Dermis blood vessel endothelial cell (primary cell): ENCODE measurements at places on chromosomes 4 and X.

GRCh38 chr4:156362581-156362980 is 408.9 kb upstream of the CTSO start:
- no peak for DNase-seq

GRCh38 chr4:114036426-114036825 is 57.0 kb upstream of the ARSJ start:
- DNase-seq: no peak

- peak; percentile 42 for DNase-seq
Measured at GRCh38 chrX:75603833-75604232, 81.0 kb upstream of the ZDHHC15 start.

DNA sequence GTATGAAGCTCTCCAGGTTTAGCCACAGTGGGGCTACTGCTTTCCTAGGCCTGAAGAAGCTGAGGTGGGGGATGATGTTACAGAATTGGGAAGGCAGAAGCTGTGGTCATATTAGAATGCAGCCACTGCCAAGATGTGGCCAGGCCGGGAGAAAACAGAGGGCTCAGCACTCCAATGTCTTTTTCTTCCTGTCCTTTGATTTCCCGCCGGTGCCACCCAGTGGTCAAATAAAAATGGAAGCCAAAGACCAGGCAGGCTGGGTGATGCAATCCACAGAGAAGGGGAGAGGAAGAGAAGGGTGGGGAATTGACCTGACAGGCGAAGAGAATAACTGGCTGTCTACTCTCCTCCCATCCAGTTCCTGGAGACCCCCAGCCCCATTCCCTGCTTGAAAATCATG is 94.9 kb upstream of the SHISA3 start:
- DNase-seq: peak; percentile 19
